ENCODE measurements at places on chromosomes 3 and 15.
A peak's percentile ranks its signal among the peaks of the same experiment; 100 is the strongest.

- DNase-seq = no peak
These were observed 66.1 kb downstream of the TPRA1 start for GRCh38 chr3:127524296-127524896.

DNA sequence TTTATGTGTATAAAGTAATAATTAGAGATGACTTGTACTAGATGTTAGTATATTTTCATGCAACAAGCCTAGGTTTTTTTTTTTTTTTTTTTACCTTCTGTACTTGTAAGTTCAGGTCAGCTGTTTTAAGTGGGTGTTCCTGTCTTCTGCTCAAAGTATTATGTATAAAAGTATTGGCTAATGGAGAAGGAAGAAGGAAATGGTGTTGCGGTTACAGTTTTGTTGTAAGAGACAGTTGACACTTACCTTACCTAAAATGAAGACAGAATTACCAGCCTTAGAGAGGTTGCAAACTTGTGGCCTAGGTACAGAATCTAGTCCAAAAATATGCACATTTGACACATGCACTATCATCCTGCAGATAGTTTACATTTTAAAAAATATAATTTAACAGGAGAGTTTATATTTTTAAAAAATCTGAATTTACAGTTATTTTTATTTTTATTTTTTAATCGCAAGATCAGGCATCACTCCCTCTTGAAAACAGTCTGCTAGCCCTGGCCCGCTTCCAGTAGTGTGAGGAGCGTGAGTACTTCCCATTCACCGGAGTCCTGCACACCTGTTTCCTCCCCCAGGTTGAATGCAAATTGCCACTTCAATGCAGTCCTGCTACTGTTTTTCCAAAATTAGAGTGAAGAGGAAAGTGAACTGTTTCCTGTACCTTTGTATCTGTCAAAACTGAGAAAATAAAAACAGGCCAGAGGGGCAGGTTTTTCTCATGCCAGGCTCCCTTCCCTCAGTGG, 224.3 kb upstream of the SOX2 start:
- DNase-seq = no peak

DNA sequence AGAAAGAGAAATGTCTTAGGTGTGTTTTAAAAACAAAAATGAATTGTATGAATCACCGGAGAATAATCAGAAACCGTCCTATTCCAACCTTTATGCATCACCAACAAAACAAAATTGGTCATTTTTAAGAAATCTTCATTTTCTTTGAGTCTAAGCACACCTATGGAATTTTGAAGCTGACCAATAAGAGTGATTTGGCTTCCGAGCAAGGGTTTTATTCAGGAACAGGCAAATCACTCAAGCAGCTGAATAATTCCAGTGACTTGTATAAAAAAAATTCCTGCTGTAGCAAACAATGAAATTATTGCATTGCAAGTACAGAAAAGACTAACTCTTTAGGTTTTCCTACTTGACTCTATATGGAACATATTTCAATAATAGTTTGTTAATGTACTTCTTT, 83.8 kb upstream of the FNDC3B start:
- DNase-seq = no peak

GRCh38 chr3:1532935-1533606, 440.2 kb downstream of the CNTN6 start:
- no peak for DNase-seq

DNA sequence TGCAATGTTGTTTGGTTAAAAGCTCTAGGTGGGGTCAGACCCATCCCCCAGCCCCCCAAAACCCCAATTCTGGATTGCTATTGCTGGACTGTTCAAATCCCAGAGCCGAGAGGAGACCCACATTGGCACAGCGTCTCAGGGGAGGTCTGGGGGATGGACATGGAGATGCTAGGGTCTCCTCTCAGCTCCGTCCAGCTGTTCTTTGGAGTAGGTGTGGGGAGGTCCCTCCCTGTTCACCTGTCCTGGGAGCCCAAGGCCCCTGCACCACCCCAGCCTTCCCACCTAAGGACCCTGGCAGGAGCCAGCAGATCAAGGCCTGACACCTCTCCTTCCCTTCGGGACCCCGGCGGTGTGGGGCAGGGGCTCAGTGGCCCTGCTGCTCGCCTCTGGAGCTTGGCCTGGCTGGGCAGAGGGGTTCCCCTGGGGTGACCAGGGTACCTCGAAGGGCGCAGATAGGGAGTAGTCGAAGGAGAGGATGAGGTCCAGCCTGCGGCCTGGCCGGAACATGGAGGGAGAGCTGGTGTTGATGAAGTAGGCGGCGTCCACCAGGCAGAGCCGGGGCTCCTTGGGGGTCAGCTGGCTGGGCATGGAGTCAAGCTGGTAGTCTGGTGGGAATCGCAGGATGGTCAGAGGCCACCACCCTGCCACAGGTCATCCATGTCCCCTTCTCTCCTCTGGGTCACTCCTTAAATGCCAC, 23.9 kb downstream of the PLA2G4D start:
- no peak for DNase-seq

DNA sequence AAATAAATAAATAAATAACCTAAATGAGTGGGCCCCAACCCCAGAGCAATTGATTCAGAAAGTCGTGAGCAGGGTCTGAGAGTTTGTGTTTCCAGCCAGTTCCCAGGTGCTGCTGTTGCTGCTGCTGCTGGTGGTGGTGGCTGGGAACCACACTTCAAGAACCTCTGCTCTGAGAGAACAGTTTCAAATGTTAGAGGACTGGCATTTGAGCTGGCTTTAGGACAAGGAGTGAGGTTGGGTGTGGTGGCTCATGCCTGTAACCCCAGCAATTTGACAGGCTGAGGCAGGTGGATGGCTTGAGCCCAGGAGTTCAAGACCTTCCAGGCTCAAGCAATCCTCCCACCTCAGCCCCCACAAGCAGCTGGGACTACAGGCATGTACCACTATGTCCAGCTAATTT, 123.1 kb upstream of the UBE2E1 start:
- DNase-seq = no peak

GRCh38 chr15:87947560-87947959, 309.0 kb downstream of the NTRK3 start:
- no peak for DNase-seq

DNA sequence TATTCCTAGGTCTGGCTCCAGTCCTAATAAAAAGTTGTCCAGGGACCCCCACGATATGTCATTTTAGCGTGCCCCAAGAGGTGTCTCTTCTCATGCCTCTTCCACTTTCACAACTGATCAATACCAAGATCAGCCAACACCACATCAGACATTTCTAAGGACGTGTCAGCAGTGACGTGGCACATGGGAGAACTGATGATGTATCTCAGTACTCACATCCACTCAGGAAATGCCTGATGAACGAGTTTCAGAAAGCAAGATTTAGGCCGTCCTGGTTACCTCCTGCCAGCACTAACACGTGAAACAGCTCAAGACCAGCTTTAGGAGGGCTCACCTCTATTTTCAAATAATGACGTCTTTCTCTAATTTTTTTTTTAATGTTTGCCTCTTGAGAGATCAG, 19.6 kb downstream of the VGLL4 start:
- DNase-seq = no peak

- DNase-seq = no peak
These were observed 6.7 kb downstream of the SPPL2A start for GRCh38 chr15:50758712-50759205.

DNA sequence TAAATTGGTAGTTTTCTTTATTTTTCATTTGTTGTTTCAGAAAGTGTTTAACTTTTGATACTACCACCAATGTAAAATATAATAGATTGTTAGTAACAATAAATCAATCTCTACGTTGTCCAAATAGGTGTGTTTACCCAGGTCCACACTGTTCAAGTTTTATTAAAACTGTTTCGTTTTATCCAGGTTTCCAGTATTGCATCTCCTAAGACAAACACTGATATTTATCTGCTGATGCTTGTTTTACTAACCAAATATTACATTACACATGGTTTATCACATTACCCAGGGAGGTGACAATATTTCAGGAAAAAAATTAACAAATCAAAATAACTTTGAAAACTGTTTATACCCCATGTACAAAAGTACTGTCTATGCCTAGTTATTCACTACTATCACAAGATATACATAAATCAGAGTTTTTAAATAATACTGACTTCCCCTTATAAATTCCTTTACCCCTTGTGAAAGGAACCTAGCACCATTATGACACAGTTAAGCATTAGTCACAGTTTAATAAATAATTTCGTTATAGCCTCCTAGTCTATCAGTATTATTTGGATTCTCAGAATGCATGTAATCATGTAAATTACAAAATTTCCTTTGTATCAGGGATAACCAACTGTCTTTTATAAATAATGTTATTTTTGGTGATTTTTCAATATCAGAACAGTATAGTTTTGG, 205.3 kb downstream of the ZBTB20 start:
- no peak for DNase-seq

GRCh38 chr3:123085932-123086627, 19.3 kb downstream of the PDIA5 start:
- DNase-seq = no peak

GRCh38 chr3:50194128-50194902, 2.9 kb downstream of the GNAT1 start:
- DNase-seq = peak; percentile 40

GRCh38 chr15:67544475-67544874, 2.0 kb downstream of the MAP2K5 start:
- no peak for DNase-seq

- peak; percentile 59 for DNase-seq
These were observed 127.0 kb downstream of the KLHL25 start for GRCh38 chr15:85667491-85668424.
